Hepatic stellate cell (primary cell): ENCODE measurements at places on chromosomes 16 and 17.

DNA sequence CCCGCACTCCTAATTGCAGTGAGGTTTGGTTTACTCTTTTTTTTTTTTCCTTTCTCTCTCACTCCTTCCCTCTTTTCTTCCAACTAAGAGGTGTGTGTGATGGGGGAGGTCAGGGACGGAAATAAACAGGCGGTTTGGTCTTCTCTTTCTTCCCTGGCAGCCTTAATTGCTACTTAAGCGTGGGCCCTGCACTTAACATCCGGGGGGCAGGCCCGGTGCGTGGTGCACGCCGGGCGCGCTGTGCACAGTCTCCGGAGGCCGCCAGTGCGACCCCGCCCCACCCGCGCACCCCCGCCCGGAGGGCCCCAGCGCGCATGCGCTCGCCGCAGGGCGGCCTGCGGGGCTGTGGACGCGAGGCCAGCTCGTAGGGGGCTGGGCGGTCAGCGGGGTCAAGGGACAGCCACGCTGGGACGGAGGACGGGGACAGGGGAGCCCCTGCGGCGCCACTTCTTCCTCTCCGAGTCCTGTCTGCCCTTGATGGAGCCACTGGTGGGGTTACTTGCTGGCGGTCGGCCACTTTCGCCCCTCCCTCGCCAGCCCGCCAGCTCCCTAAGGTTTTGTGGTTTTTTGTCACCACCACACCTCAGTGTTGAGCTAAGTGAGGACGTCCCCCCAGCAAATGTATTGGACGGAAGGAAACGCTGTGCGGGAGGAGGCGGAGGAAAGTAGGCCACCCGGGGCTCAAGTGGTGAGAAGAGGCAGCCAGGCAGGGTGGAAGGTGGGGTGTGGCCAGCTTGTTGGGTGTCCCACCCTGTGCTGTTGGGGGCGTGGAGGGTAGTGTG, 120.9 kb downstream of the MRM1 start:
- no peak for DNase-seq

- DNase-seq, result no peak
Observed at GRCh38 chr17:37026531-37026869, 77.7 kb downstream of the AATF start.

GRCh38 chr16:11805556-11805955, 8.5 kb upstream of the ZC3H7A start:
- DNase-seq, result no peak

DNA sequence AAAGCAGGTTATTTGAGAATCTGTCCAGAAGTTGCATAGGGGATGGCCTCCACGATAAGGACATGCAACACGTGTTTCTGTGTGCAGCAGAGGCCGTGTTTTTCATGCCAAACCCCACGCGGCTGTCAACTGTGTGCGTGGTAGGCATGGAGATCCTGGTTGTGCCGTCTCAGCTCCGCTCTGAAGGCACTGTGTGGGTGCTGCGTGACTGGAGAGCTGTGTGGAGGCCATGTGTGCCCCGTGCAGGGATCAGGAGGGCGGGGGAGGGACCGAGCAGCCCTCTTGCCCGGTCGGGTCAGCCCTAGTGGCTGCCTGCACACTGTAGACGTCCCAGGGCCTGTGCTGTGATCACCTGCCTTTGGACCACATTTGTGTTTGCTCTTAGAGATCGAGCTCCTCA, 74.5 kb downstream of the SEC14L1 start:
- DNase-seq, result no peak

DNA sequence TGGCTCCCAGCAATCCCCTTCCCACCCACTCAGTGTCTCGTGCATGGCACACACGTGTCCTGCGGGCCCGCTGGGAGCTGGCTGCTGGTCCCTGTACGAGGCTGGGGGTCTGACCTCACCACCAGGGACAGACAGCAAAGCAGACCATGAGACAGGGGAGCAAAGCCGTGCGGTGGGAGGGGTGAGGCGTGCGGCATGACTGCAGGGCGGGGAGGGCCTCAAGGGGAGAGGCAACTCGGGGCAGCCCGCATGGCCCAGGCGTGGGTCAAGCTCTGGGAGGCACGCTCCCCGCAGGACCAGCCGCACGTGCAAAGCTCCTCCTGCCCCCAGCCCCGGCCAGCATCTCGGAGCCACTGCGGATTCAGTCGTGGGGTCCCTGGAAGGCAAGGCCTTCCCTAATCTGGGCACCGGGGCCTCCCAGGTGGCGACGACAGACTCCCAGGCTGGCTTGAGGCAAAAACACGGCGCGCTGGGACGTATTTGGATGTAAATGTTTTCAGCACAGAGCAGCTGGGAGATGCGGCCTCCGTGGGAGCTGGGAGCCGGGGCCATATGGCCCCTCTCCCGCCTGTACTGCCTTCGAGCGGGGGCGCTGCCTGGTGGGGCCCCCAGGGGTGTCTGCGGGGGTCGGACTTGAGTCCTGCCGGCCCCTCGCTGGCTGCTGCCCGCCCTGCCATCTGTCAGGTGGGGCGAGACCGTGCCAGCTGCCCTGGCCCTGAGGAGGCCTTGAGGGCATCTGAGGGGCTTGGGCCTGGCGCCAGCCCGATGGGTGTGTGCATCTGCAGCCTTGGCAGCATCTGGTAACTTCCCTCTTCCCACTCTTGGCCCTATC, 12.2 kb upstream of the CBFA2T3 start:
- no peak for DNase-seq

DNA sequence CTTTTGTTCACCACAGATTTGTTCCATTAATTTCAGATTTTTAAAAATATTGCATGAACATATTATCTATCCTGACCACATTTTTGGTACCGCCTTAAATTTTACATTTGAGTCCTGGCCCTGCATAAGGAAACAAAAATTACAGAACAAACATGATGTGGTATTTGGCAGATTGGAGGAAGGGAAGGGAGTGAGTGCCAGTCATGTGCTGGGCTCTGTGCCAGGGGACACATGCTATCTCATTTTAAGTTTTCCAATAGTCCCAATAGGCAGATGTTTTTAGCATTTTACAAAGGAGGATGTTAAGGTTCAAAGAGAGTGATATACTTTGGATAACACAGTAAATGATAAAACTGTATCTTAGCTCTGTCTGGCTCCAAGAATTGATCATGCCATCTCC, 185.1 kb downstream of the CDK5R1 start:
- DNase-seq, result no peak

- no peak for DNase-seq
Observed at GRCh38 chr16:70254965-70255286, 3.2 kb upstream of the EXOSC6 start.

GRCh38 chr16:70701596-70701995, 15.7 kb upstream of the MTSS2 start:
- no peak for DNase-seq

DNA sequence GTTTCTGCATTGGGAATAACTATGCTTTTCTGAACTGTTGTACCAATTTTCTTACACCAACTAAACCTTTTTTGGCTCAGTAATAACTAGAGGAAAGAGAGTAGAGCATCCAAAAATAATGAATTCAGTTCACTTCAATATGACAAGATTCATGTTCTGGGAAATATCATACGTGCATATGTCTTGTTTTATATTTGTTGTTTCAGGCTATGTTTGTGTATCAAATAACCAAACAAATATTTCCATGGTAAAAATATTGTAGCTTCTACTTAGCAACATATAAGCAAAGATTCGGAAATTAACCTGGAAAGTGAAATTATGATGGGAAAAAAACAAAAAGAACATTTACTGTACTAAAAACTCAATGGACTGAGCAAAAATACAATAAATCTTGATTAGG, 503.2 kb downstream of the TMEM114 start:
- DNase-seq, result no peak

GRCh38 chr17:4940555-4941318, 669 bp downstream of the RNF167 start:
- DNase-seq, result peak; percentile 90

- DNase-seq, result no peak
Observed at GRCh38 chr17:79982986-79983385, 52.7 kb downstream of the TBC1D16 start.

DNA sequence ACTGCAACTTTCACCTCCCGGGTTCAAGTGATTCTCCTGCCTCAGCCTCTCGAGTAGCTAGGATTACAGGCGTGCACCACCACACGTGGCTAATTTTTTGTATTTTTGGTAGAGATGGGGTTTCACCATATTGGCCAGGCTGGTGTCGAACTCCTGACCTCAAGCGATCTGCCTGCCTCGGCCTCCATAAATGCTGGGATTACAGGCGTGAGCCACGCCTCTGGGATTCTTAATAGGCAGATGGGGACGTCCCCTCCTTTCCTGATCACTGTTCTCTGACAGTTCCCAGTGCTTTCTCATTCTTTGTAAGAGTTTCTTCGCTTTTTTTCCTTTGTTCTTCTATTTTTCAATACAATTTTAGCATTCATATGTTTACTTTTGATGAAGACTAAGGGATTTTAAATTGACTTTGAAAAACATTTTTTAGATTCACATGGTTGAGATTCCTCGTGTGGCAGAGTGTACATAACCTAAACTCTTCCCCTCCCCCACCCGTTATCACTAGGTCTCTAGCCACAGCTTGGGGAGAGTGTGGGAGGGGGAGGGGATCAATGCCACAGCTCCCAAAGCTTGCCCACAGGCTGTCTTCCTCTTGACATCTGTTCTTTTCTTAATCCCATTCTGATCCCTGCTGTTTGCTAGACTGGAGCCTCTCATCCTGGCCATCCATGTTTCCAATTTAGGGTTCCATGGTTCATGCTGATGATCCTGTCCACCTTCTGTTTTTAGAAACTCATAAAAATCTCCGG, 11.0 kb downstream of the ADORA2B start:
- no peak for DNase-seq

DNA sequence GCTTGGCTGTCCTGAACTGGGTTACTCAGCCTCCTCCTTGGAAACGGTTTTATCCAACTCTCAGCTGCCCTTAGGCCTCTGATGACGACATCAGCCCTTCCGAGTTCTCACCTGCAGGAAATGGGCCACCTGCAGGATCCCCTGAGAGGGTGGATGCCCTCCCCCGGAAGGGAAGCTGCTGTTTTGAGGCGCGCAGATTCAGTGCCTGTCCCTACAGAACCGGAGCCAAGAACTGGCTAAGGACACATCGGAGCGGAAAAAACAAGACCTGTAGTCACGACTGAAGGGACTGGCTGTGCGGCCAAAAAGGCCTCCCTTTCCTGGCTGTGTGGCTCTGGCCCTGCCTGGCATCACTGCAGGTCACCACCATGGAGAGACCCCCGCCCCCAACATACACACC, 11.7 kb upstream of the C16orf95 start:
- no peak for DNase-seq

GRCh38 chr17:74748529-74749278, at the start of gene NHERF1:
NHERF1 (plus strand) TSS chr17:74748628; CDS start chr17:74748847, 219 bp downstream.
- DNase-seq, result peak; percentile 98

DNA sequence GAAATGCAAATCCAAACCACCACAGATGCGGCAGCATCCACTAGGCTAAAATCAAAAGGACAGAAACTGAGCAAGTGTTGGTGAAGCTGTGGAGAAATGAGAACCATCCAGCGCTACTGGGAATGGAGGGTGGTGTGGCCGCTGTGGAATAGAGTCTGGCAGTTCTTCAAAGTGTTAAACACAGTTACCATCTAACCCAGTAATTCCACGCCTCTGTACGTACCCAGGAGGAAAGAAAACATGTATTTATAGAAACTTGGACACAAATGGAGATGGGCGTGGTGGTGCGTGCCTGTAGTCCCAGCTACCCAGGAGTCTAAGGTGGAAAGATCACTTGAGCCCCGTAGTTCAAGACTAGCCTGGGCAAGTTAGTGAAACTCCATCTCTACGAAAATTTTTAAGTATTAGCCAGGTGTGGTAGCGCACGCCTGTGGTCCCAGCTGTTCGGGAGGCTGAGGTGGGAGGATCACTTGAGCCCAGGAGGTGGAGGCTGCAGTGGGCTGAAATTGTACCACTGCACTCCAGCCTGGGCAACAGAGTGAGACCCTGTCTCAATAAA, 11.6 kb downstream of the SLC25A10 start:
- DNase-seq, result no peak

DNA sequence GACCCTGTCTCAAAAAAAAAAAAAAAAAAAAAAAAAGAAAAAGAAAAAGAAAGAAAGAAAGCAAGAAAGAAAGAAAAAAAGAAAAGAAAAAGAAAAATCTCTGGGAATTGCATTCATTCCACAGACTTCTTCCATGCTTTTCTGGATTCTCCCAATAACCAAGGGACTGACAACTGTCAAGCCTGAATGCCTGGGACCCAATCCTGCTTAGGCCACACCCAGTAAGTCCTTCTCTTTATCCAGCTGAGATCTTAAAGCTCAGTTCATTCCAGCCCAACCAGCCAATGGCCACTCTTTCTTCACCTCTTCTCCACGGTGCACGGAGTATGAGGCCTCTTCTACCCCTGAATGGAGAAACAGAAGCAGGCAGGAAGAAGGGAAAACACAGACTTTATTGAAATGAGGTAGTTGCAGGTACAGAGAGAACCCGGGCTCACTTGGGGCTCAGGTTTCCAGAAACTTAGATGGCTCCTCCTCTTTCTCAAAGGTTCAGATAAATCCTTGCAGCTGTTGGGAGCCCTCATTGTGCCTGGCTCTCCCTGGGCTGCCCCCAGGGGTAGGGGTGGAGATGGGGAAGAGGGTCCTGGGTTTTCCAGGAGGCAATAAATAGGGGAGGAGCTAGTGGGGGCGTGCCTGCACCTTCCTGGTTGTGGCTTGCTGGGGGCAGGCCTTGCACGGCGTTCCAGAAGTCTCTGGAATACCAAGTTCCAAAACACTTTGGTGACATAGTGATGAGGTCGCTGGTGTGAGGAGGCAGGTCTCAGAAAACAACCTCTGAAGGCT, 2.5 kb downstream of the HOXB1 start:
- no peak for DNase-seq

GRCh38 chr16:54412777-54413455, 126.3 kb upstream of the IRX3 start:
- no peak for DNase-seq

DNA sequence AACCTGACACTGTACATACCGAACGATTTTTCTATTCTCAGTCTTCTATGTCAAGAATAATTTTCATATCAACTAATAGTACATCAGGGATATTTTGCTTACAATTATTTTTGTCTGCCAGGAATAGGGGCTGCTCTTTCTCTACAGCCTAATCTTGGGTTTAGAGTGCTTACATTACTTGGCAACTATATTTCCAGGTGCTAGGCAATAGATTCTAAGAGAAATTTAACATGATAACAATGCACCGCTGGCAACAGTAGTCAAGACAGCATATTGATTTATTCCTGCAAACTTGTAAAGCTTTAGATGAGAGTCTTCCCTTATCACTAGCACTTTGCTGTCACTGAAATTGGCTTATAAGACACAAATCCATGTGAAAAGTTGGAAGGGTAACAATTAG, 935.9 kb downstream of the CDH11 start:
- no peak for DNase-seq

- peak; percentile 66 for DNase-seq
Observed at GRCh38 chr16:70253291-70254106, 1.8 kb upstream of the EXOSC6 start.

DNA sequence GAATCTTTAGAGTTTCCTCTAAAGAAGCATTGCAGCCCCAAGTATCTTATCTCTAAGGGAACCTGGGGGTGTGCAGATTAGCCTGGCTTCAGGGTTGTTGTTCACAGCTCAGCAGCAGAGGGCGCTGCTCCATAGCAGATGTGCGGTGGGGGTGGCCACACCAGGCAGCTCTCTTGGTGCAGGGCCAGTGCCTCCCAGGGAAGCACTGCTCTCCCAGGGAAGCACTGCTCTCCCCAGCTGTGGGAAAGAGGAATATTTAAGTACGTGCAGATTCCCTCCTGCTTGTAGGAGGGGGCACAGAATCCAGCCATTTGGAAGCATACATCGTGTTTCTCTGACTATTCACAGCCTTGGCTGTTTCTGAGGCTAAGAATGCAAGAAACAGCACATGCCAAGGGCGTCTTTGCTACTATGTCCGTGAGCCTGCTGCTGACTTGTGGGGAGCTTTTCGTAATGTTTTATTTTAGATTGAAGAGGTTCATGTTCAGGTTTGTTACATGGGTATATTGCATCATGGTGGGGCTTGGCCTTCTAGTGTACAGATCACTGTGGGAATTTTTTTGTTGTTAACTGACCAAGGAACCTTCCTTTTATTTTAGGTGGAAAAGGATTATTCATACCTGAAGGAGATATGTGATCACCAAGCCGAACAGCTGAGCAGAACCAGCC, 217.8 kb downstream of the SPECC1 start:
- DNase-seq, result peak; percentile 74
